ENCODE measurements at places on chromosomes 12 and 14.
A peak's percentile ranks its signal among the peaks of the same experiment; 100 is the strongest.

- no peaks in the 10 kb centered on the region for H3K27me3 ChIP-seq
- DNase-seq: no peak
- H3K27ac ChIP-seq: peak overlapping the region; percentile 55
These were observed 190.4 kb downstream of the SLC25A21 start for GRCh38 chr14:36981832-36982529.

DNA sequence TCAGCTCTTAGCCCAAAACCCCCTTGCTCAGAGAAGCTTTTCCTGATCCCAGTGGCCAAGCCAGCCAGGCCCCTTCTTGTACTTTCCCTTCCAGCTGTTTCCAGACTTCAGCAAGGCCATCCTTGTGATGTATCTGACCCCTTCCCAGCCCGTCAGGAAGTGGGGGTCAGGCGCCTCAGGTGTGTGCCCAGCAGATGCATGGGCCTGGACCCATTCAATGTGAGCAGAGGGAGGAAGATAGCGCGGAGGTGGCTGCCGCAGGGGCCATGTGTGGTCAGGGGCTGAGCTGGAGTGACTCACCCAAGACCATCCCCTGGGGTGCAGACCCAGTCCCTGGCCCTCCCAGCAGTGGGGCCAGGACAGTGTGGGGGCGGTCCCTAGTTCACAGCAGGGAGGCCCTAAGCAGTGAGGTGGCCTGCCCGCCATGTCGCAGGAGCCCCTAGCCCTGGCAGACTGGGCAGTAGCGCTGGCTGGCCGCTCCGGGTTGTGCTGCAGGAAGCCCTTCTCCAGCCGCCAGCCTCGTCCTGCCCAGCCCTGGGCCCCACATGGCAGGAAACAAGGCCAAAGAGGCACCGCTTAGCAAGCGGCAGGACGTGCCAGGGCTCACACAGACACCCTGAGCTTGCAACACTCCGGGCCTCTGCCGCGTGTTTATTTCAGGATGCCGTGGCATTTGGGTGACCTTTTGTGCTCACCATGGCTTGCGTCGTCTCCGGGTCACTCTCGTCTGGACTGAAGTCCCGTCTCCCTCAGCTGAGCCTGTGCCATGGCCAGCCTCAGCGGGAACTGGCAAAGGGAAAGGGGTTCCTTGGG, 12.0 kb downstream of the ADSS1 start:
- peaks cover 7% of the 10 kb centered on the region for H3K36me3 ChIP-seq
- H3K4me1 ChIP-seq: peaks cover 12% of the 10 kb centered on the region
- no peak overlapping the region for H3K27ac ChIP-seq
- H3K27me3 ChIP-seq: peaks cover 14% of the 10 kb centered on the region
- DNase-seq: peak; percentile 92
- H3K4me3 ChIP-seq: no peak overlapping the region

DNA sequence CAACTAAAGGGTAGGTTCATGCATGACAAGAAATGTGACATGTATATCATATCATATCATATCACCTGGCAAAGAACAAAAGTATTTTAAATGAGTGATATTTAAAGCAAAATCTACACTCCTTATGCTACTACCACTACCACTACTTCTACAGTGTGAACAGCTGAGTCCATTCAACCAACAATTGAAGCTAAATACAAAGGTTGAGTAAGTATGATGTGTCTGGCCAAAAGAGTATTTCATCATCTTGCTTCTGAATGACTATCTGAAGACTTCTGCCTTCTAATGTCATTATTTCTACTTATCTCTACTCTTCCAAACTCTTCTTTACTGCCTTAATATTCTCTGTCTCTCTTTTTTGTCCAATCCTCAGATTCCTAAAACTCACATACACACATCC, 292.6 kb upstream of the CAND1 start:
- H3K4me1 ChIP-seq: no peaks in the 10 kb centered on the region
- no peaks in the 10 kb centered on the region for H3K27me3 ChIP-seq
- no peaks in the 10 kb centered on the region for H3K36me3 ChIP-seq
- no peak overlapping the region for H3K4me3 ChIP-seq
- H3K27ac ChIP-seq: no peak overlapping the region

- no peak for DNase-seq
- H3K27ac ChIP-seq: no peak overlapping the region
- no peaks in the 10 kb centered on the region for H3K36me3 ChIP-seq
- H3K27me3 ChIP-seq: peaks cover 17% of the 10 kb centered on the region
- H3K4me3 ChIP-seq: no peak overlapping the region
These were observed 66.1 kb upstream of the GRIP1 start for GRCh38 chr12:66744956-66745383.

DNA sequence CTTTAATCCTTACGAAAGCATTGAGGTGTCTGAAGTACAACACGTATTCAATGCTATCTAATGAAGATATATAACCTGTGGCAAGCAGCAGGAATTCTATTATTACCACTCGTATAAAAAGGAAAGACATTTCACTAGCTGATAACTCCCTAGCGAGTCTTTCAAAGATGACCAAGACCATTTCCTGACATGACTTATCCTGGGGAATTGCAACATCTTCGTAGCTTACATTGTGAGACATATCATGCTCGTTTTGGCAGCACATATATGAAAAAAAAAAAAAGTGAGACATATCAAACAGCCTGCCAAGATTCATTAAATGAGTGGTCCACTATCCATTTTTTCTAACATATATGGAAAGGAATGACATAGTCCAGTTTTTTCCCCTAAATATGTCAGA, 337.0 kb downstream of the FSCB start:
- peak; percentile 36 for DNase-seq
- no peak overlapping the region for H3K27ac ChIP-seq
- H3K4me1 ChIP-seq: no peaks in the 10 kb centered on the region
- H3K27me3 ChIP-seq: no peaks in the 10 kb centered on the region
- no peaks in the 10 kb centered on the region for H3K36me3 ChIP-seq

DNA sequence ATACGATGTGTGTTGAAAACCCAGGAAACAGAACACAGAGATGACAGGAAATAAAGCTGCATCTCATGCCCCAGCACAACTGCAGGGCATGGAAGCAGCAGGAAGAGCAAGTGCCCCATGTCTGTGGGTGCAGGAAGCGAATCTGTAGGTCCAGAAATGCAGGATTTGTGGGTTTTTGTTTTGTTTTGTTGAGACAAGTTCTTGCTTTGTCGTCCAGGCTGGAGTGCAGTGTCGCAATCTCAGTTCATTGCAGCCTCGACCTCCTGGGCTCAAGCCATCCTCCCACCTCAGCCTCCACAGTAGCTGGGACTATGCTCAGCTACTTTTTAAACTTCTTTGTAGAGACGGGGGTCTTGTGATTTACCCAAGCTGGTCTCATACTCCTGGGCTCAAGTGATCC, 6.2 kb upstream of the RPS6KL1 start:
- no peaks in the 10 kb centered on the region for H3K36me3 ChIP-seq
- no peaks in the 10 kb centered on the region for H3K4me1 ChIP-seq
- H3K27me3 ChIP-seq: no peaks in the 10 kb centered on the region
- no peak for DNase-seq

DNA sequence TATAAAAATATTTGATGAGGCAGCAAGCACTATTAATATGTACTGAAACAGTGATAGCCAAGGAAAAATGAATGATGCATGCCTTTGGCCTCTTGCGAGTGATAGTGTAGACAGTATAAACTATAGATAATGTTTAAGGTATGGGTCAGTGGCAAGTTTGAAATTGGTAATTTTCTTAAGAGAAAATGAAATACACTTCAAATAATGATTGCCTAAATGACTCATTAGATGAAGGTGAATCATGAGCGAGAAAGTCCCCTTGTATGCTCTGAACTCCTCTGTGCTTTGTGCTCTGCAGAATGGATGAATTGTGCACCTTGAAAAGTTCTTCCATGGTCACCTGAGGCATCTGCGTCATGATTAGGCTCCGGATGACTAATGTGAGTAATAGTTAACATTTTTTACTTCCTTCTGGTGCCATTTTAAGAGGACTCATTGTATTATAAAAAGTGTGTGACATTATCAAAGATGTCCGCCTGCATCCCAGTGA, 84.9 kb upstream of the RTL1 start:
- no peak overlapping the region for H3K4me3 ChIP-seq
- H3K27me3 ChIP-seq: no peaks in the 10 kb centered on the region
- no peaks in the 10 kb centered on the region for H3K36me3 ChIP-seq
- no peak for DNase-seq
- H3K27ac ChIP-seq: peak overlapping the region; percentile 74

DNA sequence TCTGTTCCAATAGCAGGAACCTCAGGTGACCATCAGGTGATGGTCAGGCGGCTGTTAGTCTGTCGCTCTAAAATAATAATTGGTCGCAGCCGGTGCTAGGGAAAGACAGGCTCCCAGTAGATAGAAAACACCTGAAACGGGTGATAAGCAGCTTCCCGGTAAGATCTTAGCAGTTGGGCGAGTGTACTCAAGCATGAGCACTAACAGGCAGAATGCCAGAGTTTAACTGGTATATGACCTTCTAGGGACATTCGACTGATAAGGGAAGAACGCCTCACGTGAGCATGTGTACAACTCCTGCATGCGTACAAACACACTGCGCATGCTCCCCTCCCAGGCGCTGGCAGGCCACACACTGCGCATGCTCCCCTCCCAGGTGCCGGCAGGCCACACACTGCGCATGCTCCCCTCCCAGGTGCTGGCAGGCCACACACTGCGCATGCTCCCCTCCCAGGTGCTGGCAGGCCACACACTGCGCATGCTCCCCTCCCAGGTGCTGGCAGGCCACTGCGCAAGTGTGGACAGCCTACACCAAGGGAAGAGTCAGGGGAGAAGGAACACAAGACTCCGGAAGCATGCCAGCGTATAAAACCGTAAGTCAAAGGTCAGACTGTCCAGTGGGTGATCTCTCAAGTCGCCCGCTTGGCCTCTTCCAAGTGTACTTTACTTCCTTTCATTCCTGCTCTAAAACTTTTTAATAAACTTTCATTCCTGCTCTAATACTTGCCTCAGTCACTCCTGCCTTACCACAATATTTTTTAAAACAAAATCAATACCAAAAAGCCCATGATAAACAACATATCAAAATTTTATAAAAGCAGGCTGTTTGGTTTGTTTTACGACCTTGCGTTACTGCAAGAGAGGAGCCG, 24.5 kb downstream of the GPRC5D start:
- H3K36me3 ChIP-seq: no peaks in the 10 kb centered on the region
- no peak for DNase-seq
- H3K27ac ChIP-seq: no peak overlapping the region
- H3K4me3 ChIP-seq: no peak overlapping the region

GRCh38 chr14:34472706-34473279, 10.8 kb upstream of the SPTSSA start:
- no peak for DNase-seq
- H3K4me1 ChIP-seq: no peaks in the 10 kb centered on the region
- no peak overlapping the region for H3K4me3 ChIP-seq
- no peaks in the 10 kb centered on the region for H3K36me3 ChIP-seq
- no peaks in the 10 kb centered on the region for H3K27me3 ChIP-seq

GRCh38 chr14:74934041-74934440, 11.0 kb upstream of the RPS6KL1 start:
- no peak overlapping the region for H3K4me3 ChIP-seq
- no peak for DNase-seq
- no peaks in the 10 kb centered on the region for H3K27me3 ChIP-seq
- no peaks in the 10 kb centered on the region for H3K36me3 ChIP-seq
- peaks cover 1% of the 10 kb centered on the region for H3K4me1 ChIP-seq
- H3K27ac ChIP-seq: no peak overlapping the region

- no peak overlapping the region for H3K27ac ChIP-seq
- DNase-seq: no peak
- H3K4me3 ChIP-seq: no peak overlapping the region
- H3K36me3 ChIP-seq: peaks cover 11% of the 10 kb centered on the region
- no peaks in the 10 kb centered on the region for H3K27me3 ChIP-seq
These were observed 81.0 kb downstream of the KTN1 start for GRCh38 chr14:55661029-55661428.

GRCh38 chr14:76550534-76550933, 174.6 kb downstream of the ESRRB start:
- no peak for DNase-seq
- H3K36me3 ChIP-seq: no peaks in the 10 kb centered on the region
- no peaks in the 10 kb centered on the region for H3K4me1 ChIP-seq
- no peak overlapping the region for H3K4me3 ChIP-seq
- H3K27ac ChIP-seq: no peak overlapping the region
- no peaks in the 10 kb centered on the region for H3K27me3 ChIP-seq

- H3K27me3 ChIP-seq: no peaks in the 10 kb centered on the region
These were observed 54.0 kb downstream of the TRAF3 start for GRCh38 chr14:102831163-102831804.

DNA sequence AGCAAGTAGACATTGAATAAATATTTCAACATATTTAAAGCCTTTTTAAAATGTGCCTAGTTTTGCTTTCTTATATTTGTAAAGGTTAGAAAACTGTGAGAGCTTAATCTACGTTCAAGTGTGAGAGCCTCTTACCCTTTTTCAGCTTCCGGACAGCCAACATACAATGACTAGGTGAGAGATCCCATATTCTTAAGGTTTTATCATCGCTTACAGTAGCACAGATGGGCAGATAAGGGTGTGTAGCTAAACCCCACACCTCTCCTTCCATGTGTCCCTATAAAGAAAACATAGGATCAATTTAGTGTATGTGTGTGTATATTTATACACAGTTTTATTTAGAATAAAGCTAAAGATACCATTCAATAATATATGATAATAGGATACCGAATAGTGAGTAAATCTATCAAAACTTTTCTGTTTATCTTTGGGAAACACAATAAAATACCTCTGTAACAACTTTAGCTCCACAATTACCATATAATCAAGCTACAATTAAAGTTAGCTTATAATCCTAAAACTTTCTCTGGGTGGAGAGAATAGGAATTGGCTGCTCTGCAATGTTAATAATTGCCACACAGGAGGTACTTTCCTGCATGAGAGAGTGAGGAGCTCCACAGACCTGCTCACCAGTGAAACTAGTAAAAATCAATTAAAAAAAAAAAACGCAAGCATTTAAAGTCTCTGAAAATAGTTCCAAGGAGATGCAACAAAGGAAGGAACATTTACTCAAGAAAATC, 110.8 kb downstream of the EML5 start:
- H3K4me3 ChIP-seq: no peak overlapping the region
- H3K27ac ChIP-seq: no peak overlapping the region
- no peak for DNase-seq
- no peaks in the 10 kb centered on the region for H3K27me3 ChIP-seq

- no peak overlapping the region for H3K27ac ChIP-seq
- H3K4me3 ChIP-seq: no peak overlapping the region
- no peaks in the 10 kb centered on the region for H3K36me3 ChIP-seq
- DNase-seq: no peak
- no peaks in the 10 kb centered on the region for H3K4me1 ChIP-seq
These were observed 10.4 kb upstream of the FBLN5 start for GRCh38 chr14:91957876-91958313.

All from mesenchymal stem cell (in vitro differentiated cells and primary cell).